HepG2 (cell line): ENCODE measurements at places on chromosomes 2 and 18. TPM values are rescaled to one million over a fixed set of nuclear protein-coding genes. Genes with fewer than 3 reads are reported as not detected.

GRCh38 chr2:5588601-5589000 is 103.6 kb upstream of the SOX11 start:
- no peak overlapping the region for H3K27ac ChIP-seq
- H3K36me3 ChIP-seq, result no peaks in the 10 kb centered on the region
- H3K27me3 ChIP-seq, result no peaks in the 10 kb centered on the region
- H3K4me1 ChIP-seq, result no peaks in the 10 kb centered on the region
- H3K4me3 ChIP-seq, result no peak overlapping the region
- DNase-seq, result no peak

DNA sequence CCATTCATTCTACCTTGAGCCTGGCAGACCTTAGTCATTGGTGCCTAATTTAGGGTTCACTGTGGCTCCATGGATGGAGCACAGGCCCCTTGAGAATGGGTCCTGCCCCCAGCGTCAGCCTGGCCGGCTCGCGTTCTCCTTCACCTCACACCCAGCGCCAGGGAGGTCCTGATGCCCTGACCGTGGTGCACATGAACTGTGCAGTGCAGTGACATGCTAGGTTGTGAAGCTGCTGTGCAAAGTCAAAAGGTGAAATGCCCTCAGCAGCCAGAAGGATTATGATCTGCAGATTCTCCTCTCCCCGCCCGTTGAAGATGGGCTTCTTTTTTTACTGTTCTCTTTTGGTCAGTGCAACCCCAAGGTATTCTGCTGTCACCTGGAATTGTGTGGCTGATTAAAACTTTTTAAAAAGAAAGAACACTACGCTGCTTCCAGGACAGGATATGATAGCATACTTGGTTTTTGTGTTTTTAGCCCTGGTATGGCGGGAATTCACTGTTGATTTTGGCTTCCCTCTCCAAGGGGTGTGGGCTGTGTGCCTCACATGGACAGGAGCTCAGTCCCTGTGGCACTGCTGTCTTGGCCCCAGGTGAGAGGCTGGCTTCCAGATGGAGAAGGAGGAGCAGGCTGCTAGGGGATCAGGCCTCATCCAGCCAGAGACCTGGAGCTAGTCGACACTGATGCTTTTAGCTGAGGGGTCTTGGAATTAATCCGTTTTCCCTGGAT is 49.4 kb upstream of the MCFD2 start:
- no peak overlapping the region for H3K4me3 ChIP-seq
- H3K27me3 ChIP-seq, result no peaks in the 10 kb centered on the region
- H3K4me1 ChIP-seq, result peaks cover 79% of the 10 kb centered on the region

DNA sequence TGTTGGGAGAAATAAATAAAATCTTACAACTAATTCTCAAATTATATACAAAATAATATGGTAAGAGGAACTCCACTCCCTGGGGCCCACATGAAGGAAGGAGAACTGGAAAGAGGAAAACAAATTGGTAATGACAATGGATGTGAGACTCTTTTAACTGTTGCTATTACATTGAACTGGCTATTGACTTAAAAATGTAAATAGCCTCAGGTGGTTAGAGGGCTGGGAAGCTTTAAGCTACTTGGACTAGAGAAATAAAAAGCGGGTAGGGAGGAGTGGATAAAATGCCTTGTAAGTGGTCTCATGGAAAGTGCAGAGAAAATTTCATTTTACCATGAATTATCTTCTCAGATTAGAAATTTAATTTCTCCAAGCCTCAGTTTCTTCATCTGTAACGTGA is 64.1 kb downstream of the KCNJ3 start:
- no peaks in the 10 kb centered on the region for H3K4me1 ChIP-seq
- no peaks in the 10 kb centered on the region for H3K27me3 ChIP-seq
- H3K36me3 ChIP-seq, result no peaks in the 10 kb centered on the region
- DNase-seq, result no peak
- H3K27ac ChIP-seq, result no peak overlapping the region

Gene GPR45
- total RNA-seq, result not detected in 2 replicates

Gene EVX2
- total RNA-seq, result not detected in 2 replicates
